Tibial nerve (tissue), 4 donors: ENCODE measurements at places on chromosomes 16 and 17. TPM values are rescaled to one million over a fixed set of nuclear protein-coding genes. Genes with fewer than 3 reads are reported as not detected.

GRCh38 chr16:82832821-82833220, 206.1 kb downstream of the CDH13 start:
- no peak for DNase-seq

- no peak for DNase-seq
Observed at GRCh38 chr16:57862698-57863433, 60.6 kb upstream of the KIFC3 start.

- DNase-seq = no peak
Observed at GRCh38 chr16:12119562-12119961, 143.0 kb downstream of the SNX29 start.

DNA sequence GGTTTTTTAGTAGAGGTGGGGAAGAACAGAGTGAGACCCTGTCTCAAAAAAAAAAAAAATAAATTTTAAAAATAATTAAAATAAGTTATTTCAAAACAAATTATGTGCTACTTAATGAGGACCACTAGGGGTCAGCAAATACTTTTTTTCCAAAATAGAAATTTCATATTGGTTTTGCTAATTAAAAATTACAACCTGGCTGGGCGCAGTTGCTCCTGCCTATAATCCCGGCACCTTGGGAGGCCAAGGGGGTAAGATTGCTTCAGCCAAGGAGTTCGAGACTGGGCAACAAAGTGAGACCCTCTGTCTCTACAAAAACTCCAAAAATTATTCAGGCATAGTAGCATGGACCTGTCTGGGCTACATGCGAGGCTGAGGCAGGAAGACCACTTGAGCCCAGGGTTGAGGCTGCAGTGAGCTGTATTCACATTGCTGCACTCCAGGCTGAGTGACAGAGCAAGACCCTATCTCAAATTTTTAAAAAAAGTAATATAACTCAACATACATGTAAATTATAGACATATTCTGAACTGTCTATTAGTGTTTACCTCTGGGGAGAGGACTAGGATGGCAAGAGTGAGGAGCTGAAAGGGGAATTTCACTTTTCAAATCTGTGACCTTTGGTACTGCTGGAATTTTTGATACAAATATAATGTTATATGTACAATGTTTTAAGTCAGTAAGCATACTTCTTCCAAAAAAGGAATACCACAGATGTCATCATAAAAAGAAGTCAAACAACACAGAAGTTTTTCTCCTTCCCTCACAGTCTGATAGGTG, 8.1 kb downstream of the MEIOB start:
- DNase-seq = no peak

DNA sequence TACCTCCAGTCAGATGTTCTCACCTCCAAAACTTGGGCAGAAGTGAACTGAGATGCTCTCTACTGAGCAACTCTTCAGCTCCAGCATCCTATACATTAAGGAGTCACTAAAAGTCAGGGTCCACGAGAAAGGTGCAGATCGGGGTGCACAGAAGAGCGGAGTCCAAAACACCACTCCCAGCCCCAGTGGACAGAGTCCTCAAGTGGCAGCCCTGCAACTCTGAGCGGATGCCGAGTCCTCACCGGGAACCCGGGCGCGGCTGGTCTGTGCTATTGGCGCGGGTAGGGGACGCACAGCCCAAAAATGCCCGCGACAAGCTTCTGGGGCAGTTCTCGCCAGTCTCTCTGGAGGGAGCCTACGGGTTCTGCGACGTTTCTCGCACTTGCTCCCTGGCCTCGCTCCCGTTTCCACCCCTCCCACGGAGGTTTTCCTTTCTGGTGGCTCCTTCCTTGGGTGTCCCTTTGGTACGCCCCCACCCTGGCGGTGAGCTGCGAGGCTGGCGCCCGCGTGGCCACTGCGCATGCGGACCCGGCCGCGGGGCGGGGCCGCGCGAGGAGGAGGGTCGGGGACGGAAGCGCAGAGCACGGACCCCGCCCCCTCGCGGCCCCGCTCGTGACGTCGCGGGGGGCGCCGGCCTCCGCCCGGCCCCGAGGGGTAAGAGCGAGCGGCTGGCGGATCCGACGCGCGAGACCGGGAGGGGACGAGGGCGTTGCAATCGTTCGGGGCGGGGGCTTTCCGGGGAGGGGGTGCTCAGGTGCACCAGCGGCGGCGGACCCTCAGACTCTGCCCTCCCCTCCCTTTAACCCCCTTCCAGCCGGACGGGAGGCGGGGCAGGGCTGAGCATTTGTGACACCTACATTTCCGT, at the start of gene TMEM219:
TMEM219 (plus strand) TSS at position 601 of the 865 bp plus-strand sequence. CDS start 1,065 bp downstream, outside the sequence.
- peak; percentile 76 for DNase-seq

DNA sequence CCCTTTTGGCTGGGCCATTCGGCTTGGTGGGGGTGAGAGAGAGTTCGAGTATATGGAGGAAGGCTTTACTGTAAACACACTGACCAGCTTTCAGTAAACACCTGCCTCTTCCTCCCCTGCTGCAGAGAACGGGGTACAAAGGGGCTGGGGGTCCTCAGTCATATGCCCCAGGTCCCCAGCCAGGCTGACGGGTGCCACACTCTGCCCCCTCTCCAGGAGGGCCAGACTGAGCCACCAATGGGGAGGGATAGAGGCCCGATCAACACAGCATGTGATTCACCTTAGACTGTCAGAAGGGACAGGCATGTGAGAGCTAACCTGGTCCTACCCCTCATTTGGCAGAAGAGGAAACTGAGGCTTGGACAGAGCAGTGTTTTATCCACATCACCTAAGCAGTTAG, 13.0 kb downstream of the NHERF1 start:
- DNase-seq = no peak

DNA sequence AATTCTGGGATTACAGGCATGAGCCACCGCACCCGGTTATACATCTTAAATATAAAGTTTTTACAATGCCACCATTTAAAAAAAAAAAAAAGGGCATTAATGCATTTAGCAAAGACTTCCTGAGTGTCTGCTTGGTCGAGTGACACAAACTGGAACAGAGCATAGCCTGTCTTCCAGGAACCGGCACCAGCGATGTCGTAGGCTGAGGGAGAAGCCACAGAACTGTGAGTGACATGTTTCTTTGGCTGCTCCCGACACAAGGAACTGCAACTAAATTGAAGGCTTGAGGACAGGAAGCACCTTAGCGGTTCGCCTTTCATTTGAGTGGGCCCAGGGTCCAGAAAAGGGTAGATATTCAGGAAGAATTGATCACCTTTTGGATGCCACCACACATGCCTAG, 717.8 kb downstream of the MAF start:
- DNase-seq = no peak

EPN3 gene
- total RNA-seq = not detected
